Skeletal muscle cell (primary cell): ENCODE measurements at places on chromosomes 5 and 9.

- no peak for DNase-seq
Measured at GRCh38 chr9:129826344-129826743, 2.4 kb upstream of the TOR1A start.

GRCh38 chr9:91948101-91948596 lies 1.9 kb downstream of the ROR2 start:
- DNase-seq, result no peak

GRCh38 chr5:146891511-146891910 lies 13.0 kb upstream of the PPP2R2B start:
- DNase-seq, result no peak

DNA sequence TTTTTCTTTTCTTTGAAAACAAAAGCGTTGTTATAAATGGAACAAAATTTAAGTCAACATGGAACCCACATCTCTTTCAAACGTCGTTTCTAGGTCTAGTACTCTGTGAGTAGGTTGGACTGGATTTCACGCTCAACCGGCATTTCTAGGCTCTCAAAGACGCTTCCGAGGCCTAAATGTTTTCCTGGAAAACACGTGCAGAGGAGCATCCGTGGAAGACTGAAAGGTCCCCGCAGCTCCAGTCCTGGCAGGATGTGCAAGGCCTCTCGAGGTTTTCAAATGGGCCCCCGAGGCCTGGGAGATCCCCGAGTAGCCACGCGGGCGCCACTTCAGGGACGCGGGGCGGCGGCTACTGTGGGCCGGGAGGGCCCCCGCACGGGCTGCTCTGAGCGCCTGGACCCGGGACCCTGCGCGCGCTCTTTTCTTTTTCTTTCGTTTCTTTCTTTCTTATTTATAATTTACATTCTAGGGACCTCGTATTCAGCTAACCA lies 4.2 kb upstream of the IRX2 start:
- no peak for DNase-seq

DNA sequence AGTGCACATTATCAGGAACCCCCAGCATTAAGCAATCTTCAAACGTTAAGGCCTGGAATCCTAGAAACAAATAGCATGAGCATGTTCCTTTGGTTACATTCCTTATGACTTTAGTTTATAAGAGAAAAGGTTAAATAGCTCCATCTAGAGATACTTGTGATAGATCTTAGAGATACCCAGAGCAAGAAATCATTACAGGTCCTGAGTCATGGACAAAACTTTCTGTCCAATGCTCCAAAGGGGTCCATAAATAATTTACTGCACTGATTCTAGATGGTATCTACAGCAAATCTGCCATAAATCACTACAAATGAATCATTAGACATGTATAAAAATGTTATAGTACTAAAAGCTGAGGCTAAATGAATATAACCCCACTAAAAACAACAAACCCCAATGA lies 139.6 kb downstream of the HTR1A start:
- no peak for DNase-seq

DNA sequence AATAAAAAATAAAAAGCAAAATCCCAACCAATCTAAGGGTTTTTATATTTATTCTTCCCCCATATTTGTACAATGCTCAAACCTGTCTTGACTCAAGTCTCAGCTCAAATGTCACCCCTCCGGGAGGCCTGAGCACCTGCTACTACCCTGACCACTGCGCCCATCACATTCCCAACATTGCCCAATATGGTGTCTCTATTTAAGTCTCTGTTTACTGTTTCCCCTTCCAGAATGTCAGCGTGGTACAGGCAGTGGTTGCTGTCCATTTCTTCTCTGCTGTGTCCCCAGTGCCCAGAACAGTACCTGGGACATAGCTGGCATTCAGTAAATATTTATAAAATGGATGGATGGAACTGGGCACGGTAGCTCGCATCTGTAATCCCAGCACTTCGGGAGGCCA lies 47.3 kb upstream of the PRRC2B start:
- DNase-seq, result no peak

- DNase-seq, result no peak
Measured at GRCh38 chr5:79108086-79108485, 3.5 kb upstream of the BHMT start.

DNA sequence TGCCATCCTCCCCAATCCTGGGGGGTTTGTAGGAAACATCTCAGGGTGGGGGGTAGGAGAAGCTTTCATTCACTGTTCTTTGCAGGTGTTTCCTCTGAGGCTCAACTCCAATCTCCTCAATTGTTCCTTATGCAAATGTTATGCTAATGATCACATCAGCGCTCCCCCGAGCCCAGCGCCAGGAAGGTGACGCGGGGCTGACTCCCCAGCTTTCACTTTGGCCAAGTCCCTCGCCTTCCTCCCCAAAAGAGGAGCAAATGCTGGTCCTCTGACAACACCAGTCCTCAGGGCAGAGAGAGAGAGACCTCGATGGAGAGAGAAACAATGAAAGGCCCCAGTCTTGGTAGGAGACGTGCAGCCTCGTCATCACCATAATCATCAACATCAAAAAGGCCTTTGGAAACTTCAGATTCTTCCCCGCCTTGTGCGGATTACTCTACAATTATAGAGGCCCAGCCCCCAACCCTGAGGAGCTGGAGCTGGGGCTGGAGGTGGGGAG lies 39.1 kb downstream of the PCDH1 start:
- DNase-seq, result no peak

GRCh38 chr5:129496421-129496820 lies 36.3 kb downstream of the ADAMTS19 start:
- DNase-seq, result peak; percentile 20

GRCh38 chr9:16039218-16039987 lies 486.6 kb downstream of the CCDC171 start:
- DNase-seq, result no peak

- no peak for DNase-seq
Measured at GRCh38 chr5:23007236-23007635, 154.1 kb upstream of the CDH12 start.

- peak; percentile 46 for DNase-seq
Measured at GRCh38 chr5:170216257-170216864, 16.4 kb upstream of the C5orf58 start.

- no peak for DNase-seq
Measured at GRCh38 chr5:27906481-27906880, 868.1 kb upstream of the CDH9 start.

DNA sequence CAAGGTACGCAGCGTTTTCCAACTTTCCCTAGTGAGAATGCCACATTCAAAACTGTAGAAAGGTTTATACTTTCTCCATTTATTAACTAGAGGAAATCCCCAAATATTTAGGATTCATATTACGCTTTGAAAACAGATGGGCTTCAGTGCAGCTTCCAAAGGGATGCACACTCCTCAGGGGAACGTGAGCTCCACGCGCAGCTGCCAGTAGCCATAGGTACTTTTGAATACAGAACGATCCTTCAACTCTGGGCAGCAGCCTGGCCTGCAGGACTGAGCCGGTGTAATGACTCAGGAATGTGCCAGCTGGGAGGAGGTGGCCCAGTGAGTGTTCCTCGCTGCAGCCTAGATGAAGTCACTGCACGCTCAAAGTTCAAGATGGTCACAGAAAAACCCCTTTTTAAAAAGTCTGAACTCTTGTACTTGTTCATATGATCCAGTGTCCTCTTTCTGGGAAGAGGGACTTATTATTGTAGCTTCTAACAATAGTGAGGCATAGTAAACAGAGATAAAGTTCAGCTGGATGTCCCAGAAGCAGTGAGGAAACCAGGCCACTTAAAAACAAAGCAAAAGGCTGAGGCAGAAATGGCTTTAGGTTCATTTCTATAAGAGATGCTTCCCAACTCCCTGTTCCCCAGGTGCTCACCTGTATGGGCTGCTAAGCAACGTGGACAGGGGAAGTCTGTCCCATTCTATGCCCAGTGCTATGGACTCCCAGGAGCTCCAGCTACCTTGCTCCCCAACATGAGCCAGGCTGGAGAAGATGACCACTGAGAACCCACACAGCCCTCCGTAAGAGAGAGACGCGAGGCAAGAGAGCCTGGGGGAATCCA lies 130.0 kb downstream of the LHFPL2 start:
- DNase-seq, result peak; percentile 87

DNA sequence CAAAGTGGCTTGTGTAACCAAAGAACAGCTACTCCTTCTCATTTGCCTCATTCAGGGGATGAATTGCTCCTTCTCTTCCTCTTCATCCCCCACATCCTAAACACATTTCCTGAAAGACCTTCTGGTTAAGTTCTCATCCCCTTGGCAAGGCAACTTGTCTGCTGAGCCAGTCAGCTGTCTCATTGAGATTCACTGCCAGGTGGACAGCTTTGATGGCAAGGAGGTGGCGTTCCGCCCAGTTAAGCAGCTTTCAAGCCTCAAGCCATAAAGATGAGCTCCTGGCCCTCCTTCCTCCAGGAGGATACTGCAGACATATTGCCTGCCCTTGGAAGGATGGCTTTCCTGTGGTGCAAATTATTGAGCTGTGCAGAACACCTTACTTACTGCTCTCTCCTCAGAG lies 448.6 kb upstream of the MPDZ start:
- DNase-seq, result no peak

- no peak for DNase-seq
Measured at GRCh38 chr5:111772456-111773122, 15.6 kb upstream of the NREP start.

- DNase-seq, result no peak
Measured at GRCh38 chr9:105142406-105143135, 101.9 kb upstream of the SLC44A1 start.

- no peak for DNase-seq
Measured at GRCh38 chr5:81609810-81610375, 141.0 kb downstream of the SSBP2 start.

- peak; percentile 20 for DNase-seq
Measured at GRCh38 chr5:65927503-65928321, 1.3 kb downstream of the ERBIN start.

GRCh38 chr9:119963798-119964372 lies 594.6 kb upstream of the BRINP1 start:
- DNase-seq, result peak; percentile 52

GRCh38 chr9:136831002-136831719 lies 11.1 kb upstream of the AJM1 start:
- no peak for DNase-seq

DNA sequence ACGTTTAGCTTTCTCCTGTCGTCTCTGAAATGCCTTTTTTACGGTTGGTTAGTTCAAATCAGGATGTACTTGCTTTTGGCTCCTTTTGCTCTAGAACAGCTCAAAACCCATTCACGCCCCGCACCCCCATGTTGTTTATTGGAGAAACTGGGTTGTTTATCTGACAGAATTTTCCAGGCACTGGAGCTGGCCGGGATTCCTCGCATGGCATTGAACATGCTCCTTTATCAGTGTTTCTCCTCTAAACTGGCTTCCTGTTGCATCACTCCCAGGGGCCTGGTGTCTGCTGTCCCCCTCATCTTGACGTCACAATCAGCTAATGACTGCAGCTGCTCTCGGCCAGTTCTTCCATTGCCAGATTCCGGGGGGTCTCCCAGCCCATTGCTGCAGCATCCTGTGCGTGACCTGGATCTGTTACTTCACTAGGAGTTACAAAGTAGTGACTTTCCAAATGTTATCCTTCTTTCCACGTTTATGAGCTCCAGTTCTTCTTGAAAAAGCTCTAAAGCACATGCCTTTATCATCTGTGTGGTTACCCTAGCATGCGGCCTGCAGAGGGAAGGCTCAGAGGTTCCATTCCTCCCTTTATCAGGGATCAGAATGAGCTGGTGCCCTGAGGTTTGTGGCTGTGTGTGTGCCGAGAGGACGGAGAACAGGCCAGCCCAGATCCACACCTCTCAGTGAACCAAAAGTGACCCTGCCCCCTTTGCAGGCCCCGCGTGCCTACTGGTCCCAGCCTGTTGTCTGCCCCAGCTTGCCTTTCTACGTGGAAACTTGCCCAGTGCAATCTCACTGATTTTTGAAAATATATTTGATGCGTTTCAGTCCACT lies 27.5 kb downstream of the FAM163B start:
- DNase-seq, result no peak

DNA sequence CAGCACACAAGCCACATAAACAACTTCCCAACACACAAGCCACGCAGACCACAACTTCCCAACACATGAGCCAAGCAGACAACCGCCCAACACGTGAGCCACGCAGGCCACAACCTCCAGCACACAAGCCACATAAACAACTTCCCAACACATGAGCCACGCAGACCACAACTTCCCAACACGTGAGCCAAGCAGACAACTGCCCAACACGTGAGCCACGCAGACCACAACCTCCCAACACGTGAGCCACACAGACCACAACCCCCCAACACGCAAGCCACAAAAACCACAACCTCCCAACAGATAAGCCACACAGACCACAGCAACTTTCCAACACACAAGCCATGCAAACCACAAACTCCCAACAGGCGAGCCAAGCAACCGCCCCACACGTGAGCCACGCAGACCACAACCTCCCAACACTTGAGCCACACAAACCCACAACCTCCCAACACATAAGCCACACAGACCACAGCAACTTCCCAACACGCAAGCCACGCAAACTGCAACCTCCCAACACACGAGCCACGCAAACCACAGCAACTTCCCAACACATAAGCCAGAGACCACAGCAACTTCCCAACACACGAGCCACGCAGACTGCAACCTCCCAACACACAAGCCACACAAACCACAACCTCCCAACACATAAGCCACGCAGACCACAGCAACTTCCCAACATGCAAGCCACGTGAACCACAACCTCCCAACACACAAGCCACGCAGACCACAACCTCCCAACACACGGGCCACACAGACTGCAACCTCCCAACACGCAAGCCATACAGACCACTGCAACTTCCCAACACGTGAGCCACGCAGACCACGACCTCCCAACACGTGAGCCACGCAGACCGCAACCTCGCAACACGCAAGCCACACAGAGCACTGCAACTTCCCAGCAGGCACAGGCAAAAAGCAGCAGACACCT lies 10.1 kb downstream of the BRD9 start:
- no peak for DNase-seq

DNA sequence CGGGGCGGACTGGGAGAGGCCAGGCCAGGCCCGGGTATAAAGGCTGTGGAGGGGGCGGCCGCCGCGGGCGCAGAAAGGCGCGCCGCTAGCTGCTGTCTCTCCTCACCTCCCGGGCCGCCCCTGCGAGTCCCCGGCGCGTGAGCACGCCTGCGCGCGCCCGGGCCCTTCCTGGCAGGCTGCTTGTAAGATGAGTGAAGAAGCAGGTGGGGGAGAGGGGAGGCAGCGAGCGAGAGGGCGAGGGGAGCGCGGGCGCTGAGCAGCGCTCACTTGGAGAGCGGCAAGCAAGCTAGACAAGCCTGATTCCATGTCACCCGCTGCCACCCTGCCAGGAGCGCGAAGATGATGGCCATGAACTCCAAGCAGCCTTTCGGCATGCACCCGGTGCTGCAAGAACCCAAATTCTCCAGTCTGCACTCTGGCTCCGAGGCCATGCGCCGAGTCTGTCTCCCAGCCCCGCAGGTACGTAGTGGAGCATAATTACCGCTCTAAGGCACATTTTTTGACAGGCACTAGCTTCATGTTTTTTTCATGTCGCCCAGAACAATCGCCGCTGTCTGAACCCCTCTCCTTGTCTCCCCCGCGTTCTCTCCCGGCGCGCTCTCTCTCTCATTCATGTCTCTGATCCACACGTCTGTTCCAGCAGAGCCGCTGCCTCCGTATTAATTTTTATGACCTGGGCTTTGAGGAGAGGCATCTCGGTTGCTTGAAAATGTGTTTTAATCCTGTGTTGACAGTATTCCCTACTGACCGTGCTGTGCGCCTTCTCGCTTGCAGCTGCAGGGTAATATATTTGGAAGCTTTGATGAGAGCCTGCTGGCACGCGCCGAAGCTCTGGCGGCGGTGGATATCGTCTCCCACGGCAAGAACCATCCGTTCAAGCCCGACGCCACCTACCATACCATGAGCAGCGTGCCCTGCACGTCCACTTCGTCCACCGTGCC lies at the start of gene POU4F3:
Gene POU4F3, plus strand, starts transcription at position 66 of the 941 bp plus-strand sequence. Its CDS starts 274 bp downstream, at position 340.
- no peak for DNase-seq
